NCI-H1092 (cell line): ENCODE measurements at places on chromosomes 4 and X.

- DNase-seq = no peak
Observed at GRCh38 chr4:112085156-112086035, 59.9 kb upstream of the FAM241A start.

- no peak for DNase-seq
Observed at GRCh38 chrX:10197279-10198210, 40.8 kb downstream of the CLCN4 start.

- DNase-seq = no peak
Observed at GRCh38 chrX:56795309-56795868, 66.3 kb downstream of the NBDY start.

GRCh38 chrX:9489234-9489633 lies 24.4 kb downstream of the TBL1X start:
- no peak for DNase-seq

GRCh38 chrX:8306291-8306925 lies 135.3 kb upstream of the VCX2 start:
- DNase-seq = no peak

DNA sequence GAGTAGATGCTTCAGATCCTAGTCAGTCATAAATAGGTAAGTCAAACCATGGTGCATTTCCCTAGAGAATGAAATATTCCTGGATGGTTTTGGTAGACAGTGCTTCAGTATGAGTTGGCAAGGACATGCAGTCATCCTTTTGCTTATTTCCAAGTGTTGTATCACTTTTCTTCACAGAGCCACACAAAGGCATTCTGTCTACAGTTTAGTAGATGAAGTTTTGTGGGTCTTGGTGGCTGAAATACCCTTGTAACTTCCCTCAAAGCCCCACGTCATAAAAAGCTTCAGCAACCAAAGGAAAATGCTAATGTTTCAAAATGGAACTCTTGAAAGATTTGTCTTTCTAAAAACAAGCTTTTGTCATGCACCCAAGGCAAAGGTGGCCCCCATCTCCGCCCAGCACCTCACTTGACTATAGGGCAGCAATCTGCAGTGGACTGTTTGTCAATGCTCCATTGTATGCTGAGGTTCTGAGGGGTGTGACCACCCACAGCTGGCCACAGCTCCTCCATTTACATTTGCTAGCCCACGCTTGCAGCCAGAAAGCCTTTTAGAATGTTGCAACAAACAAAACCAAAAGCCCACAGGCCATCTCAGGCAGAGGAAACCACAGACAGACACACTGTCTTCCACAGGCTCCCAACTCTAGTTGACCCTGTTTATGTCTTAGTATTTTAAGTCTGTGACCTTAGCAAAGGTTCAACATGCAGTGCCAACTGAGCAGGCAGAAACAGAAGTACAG lies 87.1 kb upstream of the FAM9C start:
- no peak for DNase-seq

DNA sequence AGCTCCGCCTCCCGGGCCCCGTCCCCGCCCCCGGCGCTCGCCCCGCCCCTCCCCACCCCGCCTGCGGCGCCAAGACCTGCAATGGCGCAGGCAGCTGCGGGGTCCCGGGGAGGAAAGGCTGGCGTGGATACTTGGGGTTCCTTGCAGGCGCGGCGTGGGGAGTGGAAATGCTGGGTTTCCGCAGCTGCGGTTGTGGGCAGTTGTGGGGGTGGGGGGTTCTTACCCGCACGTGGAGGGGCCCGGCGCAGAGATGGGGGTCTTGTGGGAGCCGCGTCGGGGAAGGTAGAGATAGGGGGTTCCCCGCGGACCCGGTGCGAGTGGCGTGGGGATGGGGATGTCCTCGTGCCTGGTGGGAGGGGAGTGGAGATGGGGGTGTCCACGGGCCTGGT lies 680 bp upstream of the ASMTL start:
- DNase-seq = no peak
